ENCODE measurements at places on chromosomes 1 and 21.
A peak's percentile ranks its signal among the peaks of the same experiment; 100 is the strongest.

DNA sequence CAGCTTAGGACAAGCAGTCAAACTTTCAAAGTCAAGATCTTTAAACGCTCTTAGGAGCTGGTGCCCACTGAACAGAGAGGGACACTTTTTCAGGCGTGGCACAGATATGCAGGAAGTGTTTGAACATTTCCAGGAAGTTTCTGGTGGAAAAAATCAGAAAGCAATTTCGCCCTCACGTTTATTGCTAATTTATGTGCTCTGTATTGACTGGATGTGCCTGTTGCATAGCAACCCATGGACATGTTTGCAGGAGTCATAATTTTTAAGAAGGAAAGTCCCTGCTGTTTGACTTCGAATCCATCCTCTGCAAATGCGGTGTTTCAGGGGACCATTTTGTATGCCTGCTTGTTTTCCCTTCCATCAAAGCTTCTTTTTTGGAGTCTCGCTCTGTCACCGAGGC lies 239.9 kb upstream of the IRF2BP2 start:
- DNase-seq, result no peak

- no peak for DNase-seq
These were observed 35.6 kb downstream of the SHCBP1L start for GRCh38 chr1:182917378-182917777.

DNA sequence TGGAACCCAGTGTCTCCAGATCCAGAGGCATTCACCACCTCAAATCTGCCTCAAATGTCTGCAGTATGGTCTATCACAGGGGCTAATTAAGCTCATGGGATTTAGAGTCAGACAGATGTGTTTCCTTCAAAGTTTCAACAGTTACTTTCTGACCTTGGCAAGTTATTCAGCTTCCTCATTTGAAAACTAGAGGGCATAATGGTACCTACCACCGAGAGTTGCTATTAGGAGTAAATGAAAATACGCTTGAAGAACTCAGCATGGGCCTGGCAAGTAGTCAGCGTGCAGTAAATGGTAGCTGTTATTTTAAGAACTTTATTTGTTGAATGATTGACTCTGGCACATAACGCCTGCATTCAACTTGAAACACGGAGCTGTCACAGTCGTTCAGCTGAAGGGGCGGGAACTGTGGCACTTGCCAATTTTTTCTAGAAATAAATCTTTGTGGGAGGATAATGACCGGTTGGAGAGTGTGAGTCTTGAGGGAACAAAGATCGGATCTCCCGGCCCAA lies 1.2 kb upstream of the CAP1 start:
- peak; percentile 100 for DNase-seq

- no peak for DNase-seq
These were observed 29.7 kb downstream of the ADARB1 start for GRCh38 chr21:45103971-45104520.

- DNase-seq, result no peak
These were observed 106.3 kb upstream of the HMCN1 start for GRCh38 chr1:185627761-185628501.

DNA sequence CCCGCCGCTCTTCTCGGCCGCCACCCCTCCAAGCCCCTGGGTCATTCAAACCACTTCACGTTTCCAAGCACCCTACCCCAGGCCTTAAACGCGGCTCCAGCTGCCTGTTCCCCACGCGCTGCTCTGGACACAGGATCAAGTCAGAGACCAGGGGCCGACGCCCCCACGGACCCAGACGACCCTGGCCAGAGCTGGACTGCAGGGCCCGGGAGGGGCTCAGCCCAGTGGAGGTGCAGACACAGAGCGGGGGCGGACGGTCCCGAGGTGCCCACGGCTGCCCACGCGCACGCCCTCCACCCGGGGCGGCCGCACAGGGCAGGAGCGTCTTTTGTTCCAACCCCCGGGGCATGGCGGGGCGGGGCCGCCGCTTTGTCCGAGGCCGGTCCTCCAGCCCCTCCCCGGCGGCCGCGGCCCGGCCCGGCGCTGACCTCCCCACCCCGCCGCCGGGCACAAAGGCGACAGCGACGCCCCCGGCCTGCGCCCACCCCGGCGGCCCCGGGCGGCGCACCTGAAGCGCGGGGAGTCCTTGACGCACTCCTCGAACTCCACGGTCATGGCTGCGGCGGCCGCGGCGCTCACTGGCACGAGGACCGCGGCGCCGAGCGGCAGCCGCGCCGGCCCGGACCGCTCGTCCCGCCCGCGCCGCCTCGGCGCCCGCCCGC lies 338 bp downstream of the ACAP3 start:
- no peak for DNase-seq

DNA sequence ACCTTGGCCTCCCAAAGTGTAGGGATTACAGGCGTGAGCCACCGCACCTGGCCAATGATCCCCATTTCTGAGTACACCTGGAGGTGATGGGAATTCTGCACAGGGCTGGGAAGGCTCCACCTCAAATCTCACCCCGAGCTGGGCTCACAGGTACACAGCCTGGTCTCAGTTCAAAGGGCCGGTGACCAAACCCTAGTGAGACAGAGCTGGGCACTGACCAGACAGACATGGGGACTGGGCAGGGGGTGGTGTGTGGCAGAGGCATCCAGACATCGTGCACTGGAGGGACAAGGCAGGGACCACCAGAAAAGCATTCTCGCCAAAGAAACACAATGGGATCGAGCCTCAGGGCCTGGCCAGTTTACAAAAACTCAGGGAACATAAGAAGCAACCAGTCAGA lies 17.2 kb downstream of the LSS start:
- no peak for DNase-seq

GRCh38 chr1:53025034-53025768 lies 36.8 kb upstream of the PODN start:
- no peak for DNase-seq

- DNase-seq, result no peak
These were observed 22.6 kb downstream of the EPHA2 start for GRCh38 chr1:16133007-16133961.

GRCh38 chr1:78843546-78843945 lies 163.0 kb downstream of the ADGRL4 start:
- no peak for DNase-seq

DNA sequence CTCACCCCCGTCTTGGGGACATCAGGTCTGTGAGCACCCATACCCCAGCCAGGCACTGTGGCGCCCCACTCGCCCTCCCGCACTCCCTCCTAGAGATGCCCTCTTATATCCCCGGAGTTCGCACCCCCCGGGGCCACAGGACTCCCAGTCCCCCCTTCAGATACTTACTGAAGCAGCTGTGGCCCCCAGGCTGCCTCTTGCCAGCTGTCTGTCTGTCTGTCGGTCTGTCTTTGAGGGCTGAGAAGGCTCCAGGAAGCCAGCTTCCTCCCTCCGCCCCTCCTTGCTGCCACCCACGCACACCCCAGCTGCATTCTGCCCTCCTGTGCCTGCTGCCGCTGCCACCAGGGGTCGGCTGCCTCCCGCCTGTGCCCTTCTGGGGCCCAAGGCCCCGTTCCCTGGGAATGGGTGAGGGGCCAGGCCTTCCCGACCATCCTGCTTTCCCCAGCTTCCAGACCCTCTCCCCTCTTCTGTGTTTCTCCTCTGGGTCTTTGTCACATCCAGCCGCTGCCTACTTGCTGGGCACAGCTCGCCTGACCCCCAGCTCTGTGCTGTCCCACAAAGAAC lies at the start of gene PTPN7:
Gene PTPN7, minus strand, starts transcription at position 226 of the 564 bp plus-strand sequence. CDS start 1,200 bp downstream, outside the sequence.
- no peak for DNase-seq

GRCh38 chr21:45979141-45979631 lies 2.4 kb upstream of the COL6A1 start:
- no peak for DNase-seq

DNA sequence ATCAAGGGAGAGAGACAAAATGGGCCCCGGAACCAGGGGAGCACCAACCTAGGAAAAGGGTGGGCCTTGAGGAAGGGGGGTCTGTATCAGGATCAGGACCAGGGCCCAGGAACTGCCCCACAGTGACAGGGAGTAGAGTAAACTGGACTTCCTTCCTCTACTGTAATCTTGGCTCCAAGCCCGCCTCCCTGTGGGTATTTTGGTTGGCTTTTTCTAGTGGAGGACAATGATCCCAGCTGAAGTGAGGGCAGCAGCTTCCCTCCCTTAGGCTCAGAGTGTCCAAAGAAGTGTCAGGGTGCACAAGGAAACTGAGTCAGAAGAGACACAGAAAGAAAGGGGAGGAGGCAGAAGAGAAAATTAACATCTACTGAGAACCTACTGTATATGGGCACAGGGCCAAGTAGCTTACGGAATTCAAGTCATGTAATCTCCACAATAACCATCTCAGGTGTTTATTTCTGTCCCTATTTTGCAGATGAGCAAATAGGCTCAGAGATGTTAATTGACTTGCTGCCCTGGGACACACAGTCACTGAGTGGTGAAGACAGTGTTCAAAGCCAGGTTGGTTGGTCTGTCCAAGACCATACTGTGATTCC lies 4.8 kb downstream of the UBQLN4 start:
- no peak for DNase-seq

DNA sequence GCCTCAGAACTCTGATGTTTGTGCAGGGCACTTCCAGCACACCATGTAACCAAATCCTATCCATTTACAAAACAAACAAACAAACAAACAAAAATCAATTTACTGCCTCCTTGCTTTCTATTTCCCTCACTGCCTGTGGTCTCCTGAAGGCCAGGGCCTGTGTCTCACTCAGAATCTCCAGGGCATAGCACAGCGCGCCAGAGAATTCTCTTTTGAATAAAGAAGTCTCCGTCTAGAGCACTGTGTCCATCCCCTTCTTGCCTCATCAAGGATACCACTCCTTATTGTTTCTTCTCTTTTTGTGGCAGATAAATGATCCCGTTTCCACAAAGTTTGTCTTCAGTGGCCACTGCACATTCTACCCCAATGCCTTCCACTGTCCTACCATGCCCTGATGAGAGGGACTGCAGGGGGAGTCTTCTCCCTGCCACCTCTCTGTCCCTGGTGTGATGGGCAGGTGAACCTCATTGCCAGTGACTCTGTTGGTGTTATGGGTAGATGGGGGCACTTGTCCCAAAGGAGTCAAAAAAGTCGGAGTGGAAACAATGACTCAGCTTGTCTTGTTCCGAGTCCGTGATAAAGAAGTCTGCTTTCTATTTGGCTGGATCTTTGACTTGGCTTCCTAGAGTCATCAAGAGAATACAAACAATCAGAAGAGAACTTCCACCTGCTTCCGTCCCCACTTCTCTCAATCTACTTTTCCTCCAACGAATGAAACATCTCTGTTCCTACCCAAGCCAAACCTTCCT lies 30.0 kb downstream of the XCL2 start:
- no peak for DNase-seq

- no peak for DNase-seq
These were observed 38.6 kb upstream of the ADAMTS1 start for GRCh38 chr21:26883768-26884167.

- no peak for DNase-seq
These were observed 1110.7 kb upstream of the B3GALT2 start for GRCh38 chr1:194297094-194297493.

DNA sequence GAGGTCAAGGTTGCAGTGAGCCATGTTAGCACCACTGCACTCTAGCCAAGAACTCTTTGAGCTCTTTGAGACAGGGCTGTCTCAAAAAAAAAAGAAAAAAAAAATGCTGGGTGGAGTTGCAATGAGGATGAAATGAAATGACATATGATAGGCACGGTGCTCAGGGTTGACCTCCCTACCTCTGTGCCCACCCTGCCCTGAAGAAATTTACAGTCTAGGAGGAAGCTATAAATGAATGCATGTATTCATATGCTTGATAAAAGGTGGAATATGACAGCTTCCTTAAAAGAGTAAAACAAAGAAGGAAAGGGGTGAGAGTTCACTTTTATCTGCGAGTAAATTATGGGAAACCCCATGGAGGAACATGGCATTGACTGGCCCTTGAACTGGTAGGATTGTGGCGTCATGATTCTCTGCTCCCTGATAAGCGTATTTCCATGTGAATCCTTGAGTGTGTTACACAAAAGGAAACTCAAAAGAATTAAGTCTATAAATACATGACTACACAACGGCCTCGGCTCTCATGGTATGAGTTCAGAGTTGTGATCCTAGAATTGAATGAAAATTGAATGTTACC lies 59.0 kb upstream of the RAVER2 start:
- DNase-seq, result no peak

Data from COR-L47 (cell line).